ENCODE measurements at places on chromosomes 6 and 20.

DNA sequence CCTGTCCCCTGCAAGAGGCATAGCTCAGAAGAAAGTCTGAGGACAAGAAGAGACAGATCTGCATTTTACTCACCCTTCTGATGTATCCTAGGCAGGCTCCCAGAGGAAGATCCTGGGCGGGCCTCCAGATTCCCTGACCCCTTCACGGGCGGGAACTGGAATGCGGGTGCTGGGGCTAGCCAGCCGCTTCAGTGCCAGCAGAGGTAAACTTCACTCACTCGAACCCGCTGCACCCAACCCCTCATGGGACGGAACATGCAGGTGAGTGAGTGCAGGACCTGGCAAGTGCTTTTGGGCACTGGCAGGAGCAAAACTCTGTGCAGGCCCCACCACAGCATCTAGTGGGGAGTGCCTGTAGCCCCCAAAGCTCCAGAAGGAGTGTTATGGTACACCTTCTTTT is 171.8 kb downstream of the MMS22L start:
- no peak for DNase-seq

GRCh38 chr6:26493258-26493657 is 6.8 kb upstream of the BTN1A1 start:
- no peak for DNase-seq

DNA sequence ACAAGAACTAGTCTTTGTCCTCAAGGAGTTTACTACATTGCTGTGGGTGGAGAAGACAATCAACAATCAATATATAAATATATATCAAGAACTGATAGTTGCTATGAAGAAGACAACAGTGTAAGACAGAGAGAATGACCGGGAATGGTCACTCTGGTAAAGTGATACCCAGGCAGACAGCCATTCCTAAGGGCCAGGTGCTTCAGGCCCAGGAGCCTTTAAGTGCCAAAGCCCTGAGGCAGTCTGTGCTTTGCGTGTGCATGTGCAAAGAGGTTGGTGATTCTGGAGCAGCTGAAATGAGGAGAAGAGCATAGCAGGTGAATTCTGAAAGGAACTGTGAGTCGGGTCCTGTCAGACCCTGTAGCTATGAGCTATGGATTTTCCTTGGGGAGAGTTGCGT is 154.2 kb downstream of the DOK5 start:
- DNase-seq = no peak

DNA sequence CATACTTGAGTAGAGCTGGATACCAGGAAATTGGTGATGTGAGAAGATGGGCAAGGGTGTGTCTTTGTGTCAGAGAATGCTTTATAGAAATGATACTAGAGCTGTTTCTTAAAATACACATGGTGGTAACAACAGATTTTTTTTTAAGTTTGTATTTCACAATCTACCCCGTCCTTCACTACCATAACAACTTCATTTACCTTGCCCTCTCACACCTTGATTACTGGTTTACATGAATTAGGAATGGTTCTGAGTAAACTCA is 45.4 kb downstream of the RARS2 start:
- DNase-seq = no peak

DNA sequence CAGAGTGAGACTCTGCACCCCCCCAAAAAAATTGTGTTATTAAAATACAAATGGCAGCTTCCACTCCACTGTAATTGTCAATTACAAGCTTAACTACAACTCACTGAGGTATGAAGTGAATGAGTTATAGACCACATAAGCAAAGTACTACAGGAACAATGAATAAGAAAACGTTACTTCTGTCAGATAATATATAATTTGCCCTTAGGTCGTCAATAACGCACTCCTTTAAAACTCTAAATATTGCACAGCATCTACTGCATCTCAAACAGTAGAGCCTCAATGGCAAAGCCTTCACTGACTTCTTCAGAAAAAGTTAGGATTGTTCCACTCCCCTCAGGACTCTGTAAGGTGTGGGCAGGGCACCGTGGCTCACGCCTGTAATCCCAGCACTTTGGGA is 2.0 kb upstream of the HBS1L start:
- no peak for DNase-seq

DNA sequence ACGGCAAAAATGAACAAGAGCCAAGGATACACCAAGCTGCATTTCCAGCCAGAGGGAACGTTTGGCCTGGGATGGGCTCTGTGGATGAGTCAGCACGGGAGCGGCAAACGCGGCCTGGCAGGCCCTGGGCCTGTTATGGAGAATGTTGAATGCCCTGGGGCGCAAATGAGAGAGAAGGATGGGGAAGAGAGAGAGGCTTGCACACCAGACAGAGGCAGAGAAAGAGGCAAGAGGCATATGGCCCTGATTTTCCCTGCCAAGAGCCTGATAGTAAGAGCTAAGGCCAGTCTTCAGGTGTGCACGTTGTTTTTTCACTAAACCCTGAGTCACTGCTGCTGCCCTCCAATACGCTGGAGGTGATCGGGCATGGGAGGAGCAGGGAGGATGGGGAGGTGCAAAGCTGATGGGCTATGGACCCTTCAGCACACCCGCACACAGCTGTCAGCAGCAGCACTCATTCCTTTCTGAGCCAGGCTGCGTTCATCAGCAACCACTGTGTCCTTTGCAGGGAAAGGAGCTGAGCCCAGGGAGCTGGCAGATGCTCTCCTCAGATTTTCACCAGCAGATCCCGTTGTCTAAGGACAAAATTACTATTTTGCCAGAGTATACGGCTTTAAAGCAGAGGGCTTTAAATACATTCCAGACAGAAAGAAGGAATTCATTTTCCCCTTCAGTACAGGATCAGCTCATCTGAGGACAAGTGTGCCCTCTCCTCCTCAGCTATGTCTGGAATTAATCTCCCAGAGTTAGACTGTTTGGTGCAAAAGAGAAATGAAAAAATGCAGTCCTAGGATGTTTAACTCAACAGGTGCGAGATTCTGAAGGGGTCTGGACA is 61.7 kb upstream of the SLC22A23 start:
- no peak for DNase-seq

Data from midbrain (tissue), 1 donor.